ENCODE measurements at places on chromosomes 4 and X.

GRCh38 chrX:139297638-139298037 is 232.9 kb upstream of the F9 start:
- no peak for DNase-seq

DNA sequence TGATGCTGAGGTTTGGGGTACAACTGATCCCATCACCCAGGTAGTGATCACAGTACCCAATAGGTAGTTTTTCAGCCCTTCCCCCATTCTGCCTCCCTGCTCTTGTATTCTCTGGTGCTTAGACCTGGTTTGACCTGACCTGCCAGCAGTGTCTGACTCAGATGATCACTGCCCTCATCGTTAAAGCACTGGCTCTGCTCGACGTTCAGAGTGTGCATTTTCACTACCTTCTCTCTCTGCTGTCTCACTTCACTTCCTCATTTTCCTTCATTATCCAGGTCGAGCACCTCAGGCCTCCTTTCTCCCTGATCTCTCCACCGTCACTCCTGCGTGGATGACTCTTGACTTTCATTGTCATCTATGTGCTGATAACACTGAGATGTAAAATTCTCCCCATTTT is 83.6 kb downstream of the PARM1 start:
- no peak for DNase-seq

- DNase-seq, result no peak
Measured at GRCh38 chr4:98298022-98298421, 36.8 kb downstream of the RAP1GDS1 start.

GRCh38 chrX:47664737-47665136 is 5.8 kb upstream of the UXT start:
- DNase-seq, result no peak

DNA sequence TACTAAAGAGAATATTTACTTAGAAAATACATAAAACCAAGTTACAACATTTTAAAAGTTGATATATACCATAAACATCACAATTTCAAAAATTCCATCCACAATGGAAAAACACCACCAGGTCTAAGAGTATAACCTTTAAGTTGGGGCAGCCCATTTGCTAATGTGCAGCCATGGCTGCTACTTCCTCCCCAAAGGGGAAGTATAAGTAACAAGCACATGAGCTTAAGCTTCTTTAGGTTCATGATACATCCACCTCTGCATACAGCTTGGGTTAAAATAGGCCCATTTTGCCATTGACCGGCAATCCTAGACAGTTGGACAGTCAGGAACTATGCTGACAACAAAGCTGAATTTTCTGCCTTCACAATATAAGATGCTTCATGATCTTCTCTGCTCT is 16.6 kb upstream of the GASK1B start:
- DNase-seq, result no peak

GRCh38 chr4:186297013-186297645 is 31.1 kb downstream of the F11 start:
- no peak for DNase-seq
